ENCODE measurements at places on chromosomes 16 and 17.

- no peak for DNase-seq
Measured at GRCh38 chr16:85027958-85028684, 526 bp downstream of the KIAA0513 start.

GRCh38 chr16:77863250-77863649 is 74.9 kb downstream of the VAT1L start:
- DNase-seq, result no peak

- no peak for DNase-seq
Measured at GRCh38 chr17:39222866-39223834, 2.6 kb downstream of the STAC2 start.

- DNase-seq, result no peak
Measured at GRCh38 chr17:59439741-59440211, 108.3 kb downstream of the YPEL2 start.

GRCh38 chr16:53445534-53445933 is 11.3 kb downstream of the RBL2 start:
- DNase-seq, result no peak

Measured in hippocampal formation (tissue), 2 donors.